Foreskin fibroblast (primary cell): ENCODE measurements at places on chromosomes 1 and 21.

- no peak for DNase-seq
Measured at GRCh38 chr21:32249511-32250280, 29.2 kb downstream of the MIS18A start.

- DNase-seq, result peak; percentile 94
Measured at GRCh38 chr1:85278853-85279314, 2.5 kb upstream of the BCL10 start.

DNA sequence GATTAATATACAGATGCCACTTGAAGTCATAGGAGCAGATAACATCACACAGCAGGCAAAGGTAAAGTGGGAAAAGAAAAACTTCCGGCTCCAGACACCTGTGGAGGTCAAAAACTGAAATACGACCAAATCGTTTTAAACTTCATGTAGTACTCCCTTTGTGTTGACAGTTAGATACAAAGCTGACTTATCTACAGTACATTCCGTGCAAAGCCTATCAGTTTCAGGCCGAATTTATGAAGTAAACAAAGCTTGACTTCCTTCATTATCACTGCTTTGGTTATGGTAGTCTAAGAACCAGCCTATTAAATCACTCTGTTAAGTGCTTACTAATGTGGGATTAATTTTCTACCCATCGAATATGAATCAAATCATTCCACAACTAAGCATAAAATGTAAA lies 156.3 kb downstream of the SMYD3 start:
- no peak for DNase-seq

GRCh38 chr1:164756741-164757140 lies 197.8 kb downstream of the PBX1 start:
- no peak for DNase-seq

DNA sequence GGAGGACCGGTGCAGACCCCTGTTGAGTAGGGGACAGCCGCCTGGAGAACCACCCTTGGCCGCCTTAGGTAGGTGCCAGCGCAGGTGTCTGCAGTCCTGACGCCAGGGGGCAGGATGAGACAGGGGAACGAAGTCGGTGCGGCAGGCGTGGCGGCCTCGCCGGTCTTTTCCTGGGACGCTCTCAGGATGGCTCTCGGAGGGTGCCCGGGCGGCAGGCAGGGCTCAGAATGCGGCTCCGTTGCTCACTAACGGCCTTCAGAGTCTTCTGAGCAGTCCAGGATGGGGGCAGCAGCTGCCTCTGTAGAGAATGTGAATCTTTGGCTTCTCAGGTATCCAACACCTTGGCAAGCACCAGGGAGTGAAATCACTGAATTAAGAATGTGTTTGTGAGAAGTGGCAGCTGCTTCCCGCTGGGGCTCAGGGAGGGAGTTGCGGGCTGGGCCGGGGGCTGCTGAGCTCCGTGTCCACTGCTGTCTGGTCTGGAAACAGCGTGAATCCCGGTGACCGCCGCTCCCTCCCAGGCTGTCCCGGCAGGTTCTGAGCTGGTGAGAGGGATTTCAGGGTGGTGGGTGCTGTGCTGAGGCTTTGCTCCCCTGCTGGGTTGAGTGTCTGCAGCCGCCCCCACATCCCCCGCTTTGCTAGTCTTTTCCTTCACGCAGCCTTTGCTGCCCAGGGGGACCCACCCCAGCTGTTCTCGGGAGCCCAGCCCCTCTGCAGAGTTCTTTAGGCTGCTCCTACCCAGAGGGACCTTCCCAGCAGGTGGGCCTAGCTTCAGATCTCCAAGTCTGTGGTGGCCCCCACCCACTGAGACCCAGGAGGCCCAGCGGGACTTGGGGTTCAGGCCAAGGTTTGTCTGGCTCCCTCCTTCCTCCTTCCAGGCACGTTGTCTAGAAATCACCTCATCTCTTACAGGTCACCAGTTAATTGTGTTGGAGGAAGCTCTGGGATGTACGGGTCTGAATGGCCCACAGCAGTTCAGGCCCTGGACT lies 11.1 kb upstream of the C1orf174 start:
- peak; percentile 73 for DNase-seq

DNA sequence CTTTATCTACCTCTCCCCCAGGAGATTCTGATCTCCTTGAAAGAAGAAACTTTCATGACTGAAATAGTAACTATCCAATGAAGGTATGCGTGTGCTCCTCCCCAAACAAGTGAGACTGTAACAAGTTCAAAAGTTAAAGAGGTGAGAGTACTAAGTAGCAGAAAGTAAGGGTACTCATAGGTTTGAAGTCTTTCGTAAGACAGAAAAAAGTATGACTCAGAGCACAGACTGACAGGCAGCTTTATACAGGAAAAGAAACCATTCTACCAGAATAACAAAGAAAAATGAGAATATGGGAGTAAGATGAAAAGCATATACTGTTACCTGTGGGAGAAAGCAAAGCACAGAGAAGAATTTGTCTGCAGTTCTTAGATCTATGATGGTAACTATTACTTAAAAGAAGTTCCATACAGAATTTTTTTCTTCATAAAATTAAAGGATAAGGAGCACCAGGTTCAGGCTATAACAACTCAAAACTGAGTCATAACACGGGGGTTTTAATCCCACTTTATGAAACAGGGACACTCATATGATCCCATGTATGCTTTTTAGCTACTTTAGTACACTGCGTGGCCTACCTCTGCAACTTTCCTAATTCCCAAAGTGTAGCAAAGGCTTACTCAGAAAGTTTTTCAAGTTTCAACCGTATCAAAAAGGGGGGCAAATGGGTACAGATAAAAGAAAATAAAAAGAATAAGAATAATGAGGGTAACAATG lies 52.0 kb downstream of the FOXJ3 start:
- DNase-seq, result peak; percentile 16

DNA sequence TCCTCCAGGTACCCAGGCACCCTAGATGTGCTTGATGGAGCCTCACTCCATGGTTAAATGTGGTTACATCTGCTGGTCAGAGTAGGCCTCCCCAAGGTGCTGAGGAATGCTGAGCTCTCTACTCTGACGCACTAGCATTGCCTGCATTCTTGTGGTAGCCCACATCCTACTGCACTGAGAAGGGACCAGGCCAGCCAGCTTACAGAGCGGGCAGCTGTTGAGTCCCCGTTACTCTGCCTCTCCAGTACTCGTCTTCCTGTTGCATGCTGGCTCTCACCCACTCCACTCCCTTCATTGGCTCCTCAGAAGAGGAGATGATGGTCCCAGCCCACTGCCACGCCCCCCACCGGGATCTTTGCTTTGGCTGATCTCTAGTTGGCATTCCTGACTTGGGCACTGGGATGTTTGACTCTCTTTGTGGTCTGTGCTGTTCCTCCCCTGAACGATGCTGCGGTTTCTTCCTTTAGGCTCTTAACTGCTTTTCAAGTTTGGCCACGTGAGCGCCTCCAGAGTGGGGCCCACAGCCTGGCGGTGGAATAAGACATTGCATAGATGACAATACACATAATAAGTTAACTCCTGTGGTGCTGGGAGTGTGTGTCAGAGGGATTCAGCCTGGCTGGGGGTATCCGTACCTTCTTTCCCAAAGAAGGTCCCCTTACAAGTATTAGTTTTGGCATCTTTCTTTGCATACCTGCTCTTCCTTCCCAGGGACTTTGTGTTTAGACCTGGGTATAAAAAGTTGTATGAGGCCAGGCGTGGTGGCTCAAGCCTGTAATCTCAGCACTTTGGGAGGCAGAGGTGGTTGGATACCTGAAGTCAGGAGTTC lies 18.6 kb downstream of the AZIN2 start:
- DNase-seq, result peak; percentile 100

GRCh38 chr1:61081144-61081685 lies 1.1 kb upstream of the NFIA start:
- DNase-seq, result no peak

DNA sequence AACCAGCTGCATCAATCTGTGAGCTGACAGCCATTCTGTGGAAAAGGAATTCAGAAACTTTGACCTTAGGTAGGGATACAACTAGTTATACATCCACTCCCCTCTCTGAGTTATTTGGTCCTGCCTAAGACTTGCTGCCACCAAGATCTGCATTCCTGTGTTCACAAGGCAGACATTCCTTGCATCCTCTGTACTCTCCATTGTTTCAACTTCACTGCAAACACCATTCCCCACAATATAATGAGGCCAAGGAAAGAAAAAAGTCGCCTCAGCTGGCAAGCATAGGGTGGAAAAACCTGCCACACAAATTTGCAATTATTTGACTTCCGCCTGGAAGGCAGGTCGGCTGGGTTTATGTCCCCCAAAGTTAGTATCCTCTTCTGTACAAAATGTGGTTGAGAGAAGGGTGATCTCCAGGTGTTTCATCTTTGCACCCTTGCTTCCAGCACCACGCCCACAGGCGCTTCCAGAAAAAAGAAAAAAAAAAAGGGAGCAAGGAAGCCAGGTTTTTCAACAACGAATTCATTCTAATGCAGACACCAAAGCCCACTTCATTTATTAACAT lies 676 bp upstream of the CTTNBP2NL start:
- no peak for DNase-seq

GRCh38 chr1:157249326-157249725 lies 111.1 kb upstream of the ETV3 start:
- DNase-seq, result no peak

GRCh38 chr1:78171736-78172590 lies 126.2 kb downstream of the GIPC2 start:
- peak; percentile 58 for DNase-seq

DNA sequence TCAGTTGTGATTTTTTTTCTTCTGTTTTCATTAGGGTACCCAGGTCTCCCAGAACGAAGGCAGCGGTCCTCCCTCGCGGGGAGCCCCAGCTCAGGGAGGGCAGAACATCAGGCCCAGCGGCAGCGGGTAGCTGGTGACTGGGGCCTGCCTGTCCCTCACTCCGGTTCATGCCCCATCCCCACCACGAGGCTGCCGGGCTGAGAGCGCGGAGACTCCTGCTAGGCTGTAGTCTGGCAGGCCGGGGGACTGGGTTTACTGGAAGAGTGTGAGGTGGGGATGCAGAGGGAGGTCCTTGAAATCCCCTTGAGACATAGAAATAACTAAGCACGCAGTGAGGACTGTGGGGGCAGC lies 10.5 kb downstream of the BRINP2 start:
- no peak for DNase-seq

DNA sequence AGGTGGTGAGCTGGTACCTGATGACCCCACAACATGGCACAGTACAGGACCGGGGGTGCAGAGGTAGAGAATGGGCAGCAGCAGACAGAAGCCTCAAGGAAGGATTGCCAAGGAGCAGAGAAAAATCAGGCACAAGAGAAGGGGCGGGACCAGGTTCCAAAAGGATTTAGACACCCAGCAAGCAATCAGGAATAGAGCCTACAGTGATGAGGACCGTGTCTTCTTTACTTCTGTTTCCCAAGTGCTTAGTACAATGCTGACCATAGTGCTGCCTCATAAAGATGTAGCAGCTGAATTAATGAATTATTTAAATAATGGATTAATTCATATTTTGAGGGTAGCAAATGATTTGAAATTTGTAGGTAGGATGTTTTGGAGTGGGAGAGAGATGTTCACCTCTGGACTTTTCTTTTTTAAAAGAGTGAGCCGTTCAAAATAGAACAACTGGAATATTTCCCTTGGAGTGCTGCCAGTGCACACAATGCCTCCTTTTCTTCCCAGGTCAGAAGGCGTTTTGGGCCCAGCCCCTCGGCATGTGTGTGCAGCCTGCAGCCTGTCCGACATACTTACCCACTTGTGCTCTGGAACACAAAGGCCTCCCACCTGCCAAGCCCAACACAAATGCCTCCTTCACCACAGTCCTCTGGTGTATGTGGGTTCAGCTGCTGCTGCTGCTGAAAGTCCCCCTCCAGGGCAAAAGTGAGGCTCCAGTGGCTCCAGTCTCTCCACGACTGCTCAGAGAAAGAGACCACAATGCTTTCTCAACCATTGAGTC lies 19.6 kb downstream of the KANK4 start:
- no peak for DNase-seq

GRCh38 chr1:165869343-165869742 lies 41.9 kb downstream of the UCK2 start:
- DNase-seq, result no peak

- no peak for DNase-seq
Measured at GRCh38 chr1:36529769-36530260, 47.1 kb upstream of the CSF3R start.

DNA sequence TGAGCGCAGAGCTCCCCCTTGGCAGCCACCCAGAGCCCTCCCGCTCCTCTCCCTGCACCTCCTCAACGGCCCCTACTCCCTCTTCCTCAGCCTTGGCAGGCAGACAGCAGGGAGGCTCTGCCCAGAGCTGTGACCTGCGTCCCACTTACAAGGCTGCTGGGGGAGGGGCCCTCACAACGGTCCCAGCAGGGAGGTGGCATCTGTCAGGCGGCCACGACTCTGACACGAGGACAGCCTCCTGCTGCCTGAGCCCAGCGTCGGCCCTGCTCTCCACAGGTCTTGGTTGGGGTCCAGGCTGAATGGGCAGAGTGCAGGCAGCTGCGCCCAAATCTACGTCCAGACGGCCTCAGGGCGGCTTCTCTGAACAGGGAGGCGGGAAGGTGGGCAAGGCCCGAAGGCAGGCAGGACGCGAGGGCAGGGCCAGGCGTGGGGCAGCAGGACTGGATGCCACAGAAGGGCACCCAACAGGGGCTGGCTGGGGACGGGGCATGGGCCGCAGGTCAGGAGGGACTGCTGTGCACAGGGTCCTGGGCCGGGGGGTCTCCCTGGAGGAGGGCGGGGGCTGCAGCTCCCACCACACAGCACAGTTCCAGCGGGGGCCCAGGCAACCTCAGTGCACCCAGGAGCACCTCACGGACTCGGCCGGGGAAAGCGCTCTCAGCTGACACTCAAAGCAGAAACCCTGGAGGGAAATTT lies 7.5 kb downstream of the SLC19A1 start:
- no peak for DNase-seq

DNA sequence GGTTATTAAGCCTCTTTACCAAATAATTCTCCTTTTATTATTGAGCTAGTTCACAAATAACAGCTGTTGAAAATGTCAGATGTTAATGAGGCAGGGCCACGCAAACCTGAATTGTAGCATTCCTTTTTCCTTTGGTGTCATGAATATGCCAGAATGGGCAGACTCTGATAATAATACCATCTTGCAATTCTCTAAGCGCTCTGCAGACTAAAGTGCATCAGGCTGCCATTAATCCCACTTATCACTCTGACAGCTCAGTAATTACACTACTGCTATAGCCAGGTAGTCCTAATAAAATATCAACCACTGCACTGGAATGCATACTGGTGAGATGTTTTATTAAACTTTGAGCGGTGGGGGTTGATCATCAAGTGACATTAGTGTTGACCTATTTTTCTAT lies 177.7 kb downstream of the DPYD start:
- DNase-seq, result no peak

GRCh38 chr1:111220302-111220890 lies 7.1 kb upstream of the CHI3L2 start:
- no peak for DNase-seq

GRCh38 chr1:159208175-159208825 lies 3.6 kb downstream of the ACKR1 start:
- DNase-seq, result no peak

DNA sequence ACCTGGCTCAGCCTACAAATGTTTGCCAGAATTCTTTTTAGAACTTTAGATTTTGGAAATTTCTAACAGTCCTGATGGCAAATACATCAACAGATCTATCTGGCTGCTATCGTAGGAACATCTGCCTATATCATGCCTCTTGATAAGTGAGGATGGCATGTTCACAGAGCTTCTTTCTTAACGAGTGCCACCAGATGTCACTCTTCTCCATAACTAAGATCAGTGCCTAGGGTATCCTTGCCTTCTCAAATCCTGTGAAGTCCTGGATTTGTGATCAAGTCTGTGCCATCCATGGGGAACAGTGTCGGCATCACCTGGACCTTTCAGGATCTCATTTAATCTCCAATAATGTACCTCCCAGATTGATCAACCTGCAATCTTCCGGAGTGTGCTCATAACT lies 36.5 kb upstream of the CD5L start:
- DNase-seq, result peak; percentile 9

- peak; percentile 58 for DNase-seq
Measured at GRCh38 chr1:167774710-167775109, 52.9 kb downstream of the MPZL1 start.

GRCh38 chr1:47559944-47560695 lies 122.3 kb downstream of the FOXD2 start:
- DNase-seq, result no peak
